ENCODE measurements at places on chromosomes 7 and 10.
A peak's percentile ranks its signal among the peaks of the same experiment; 100 is the strongest.

DNA sequence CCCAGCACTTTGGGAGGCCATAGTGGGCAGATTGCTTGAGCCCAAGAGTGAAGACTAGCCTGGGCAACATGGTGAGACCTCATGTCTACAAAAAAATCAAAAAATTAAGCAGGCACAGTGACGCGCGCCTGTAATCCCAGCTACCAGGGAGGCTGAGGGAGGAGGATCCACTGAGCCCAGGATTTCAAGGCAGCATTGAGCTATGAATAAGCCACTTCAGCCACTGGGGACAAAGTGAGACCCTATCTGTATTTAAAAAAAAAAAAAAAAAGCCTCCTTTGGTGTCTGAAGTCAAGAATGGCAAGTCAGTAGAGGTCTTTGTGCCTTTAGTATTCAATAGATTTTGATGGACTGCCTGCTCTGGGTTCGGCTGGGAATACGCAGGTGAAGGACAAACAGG is 85.7 kb downstream of the RALA start:
- no peak for DNase-seq

GRCh38 chr7:41331194-41331593 is 371.7 kb downstream of the INHBA start:
- DNase-seq = no peak

- no peak for DNase-seq
Observed at GRCh38 chr7:112782498-112782897, 7.7 kb downstream of the TMEM168 start.

- DNase-seq = peak; percentile 55
Observed at GRCh38 chr10:94287336-94287735, 75.4 kb downstream of the NOC3L start.

- no peak for DNase-seq
Observed at GRCh38 chr10:70579234-70580002, 23.1 kb downstream of the PRF1 start.

GRCh38 chr7:84372155-84372621 is 177.6 kb upstream of the SEMA3A start:
- DNase-seq = peak; percentile 89

DNA sequence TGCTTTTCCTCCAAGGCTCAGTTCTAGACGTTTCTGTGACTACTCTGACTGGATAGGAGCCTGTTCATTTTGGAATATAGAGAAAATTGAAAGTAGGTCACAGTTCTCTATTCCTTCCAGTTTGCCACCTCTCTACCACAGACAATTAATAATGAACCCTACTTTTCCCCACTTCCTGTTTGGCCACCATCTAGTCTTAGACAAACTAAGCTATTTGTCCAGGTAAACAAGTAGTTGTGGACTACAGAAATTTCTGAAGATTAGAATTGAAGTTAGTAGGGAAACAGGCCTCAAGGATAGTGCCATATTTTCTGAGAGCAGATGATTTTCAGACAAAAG is 87.0 kb downstream of the AUTS2 start:
- no peak for DNase-seq

- DNase-seq = no peak
Observed at GRCh38 chr7:139955109-139955820, 107.5 kb downstream of the PARP12 start.

DNA sequence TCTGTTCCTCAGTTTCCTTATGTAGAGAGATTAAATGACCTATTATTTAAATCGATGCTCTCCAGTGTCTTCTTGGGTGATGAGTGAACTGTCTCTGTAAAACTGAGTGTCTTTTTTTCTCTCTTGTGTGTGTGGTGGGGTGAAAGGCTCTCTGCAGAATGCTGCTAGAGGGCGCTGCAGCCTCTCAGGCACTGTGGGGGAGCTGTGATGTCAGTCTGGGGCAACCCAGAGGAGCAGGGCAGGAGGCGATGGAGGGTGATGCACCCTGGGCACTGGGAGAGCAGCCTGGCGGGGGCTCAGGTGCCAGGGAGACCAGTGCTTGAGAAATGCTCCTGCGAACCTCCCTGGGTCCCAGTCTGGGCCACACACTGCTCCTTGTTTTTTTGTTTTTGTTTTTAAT is 110.1 kb upstream of the POM121L12 start:
- DNase-seq = no peak

- DNase-seq = peak; percentile 25
Observed at GRCh38 chr10:78700413-78700812, 368.4 kb upstream of the ZMIZ1 start.

Data from AG10803 (cell line).